Stimulated activated CD8-positive, alpha-beta memory T cell treated with anti-CD3 and anti-CD28 coated beads, Interleukin-7, amount 100 ng/mL, for 1 hour (primary cell): ENCODE measurements at places on chromosomes 2 and 18.

GRCh38 chr2:46041434-46041833, 255.8 kb upstream of the EPAS1 start:
- no peak for DNase-seq

DNA sequence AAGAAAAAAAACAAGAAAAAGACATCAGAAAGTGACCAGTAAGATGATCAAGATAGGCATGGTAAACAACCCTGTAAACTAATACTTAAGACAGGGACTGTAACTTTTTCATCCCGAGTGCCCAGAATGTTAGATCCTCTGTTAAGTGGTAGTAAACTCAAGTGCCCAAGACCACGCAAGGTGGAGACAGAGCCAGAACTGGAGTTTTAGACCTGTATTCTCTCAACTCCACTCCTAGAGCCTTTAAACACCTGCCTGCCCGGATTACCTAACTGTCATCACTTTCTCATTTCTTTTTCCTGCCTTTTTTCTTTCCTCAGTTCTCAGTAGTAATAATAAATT, 75.2 kb upstream of the CDCA7 start:
- no peak for DNase-seq

GRCh38 chr2:120735746-120736170, at the start of gene GLI2:
GLI2 (plus strand) TSS chr2:120735868; CDS start chr2:120797321, 61,453 bp downstream.
- no peak for DNase-seq

GRCh38 chr2:193561054-193561453, 1366.3 kb upstream of the TMEFF2 start:
- no peak for DNase-seq
